ENCODE measurements at places on chromosomes 4 and X.
A peak's percentile ranks its signal among the peaks of the same experiment; 100 is the strongest.

DNA sequence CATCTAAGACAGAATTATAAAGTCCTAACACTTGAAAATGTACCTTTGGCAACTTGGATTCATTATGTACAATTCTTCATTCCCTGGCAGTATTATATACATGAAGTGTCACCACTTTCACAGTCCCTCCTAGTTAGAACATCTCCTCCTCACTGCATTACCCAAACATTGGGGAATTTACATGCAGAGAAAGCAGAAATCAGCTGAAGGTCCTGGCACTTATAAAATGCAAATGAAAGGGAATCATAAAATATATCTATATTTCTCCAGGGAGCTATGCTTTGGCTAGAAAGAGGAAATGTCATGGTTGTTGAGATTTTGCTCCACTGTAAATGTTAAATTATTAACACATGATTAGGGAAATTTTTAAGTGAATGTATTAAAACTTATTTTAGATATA is 835.6 kb upstream of the SLIT2 start:
- no peak for DNase-seq

DNA sequence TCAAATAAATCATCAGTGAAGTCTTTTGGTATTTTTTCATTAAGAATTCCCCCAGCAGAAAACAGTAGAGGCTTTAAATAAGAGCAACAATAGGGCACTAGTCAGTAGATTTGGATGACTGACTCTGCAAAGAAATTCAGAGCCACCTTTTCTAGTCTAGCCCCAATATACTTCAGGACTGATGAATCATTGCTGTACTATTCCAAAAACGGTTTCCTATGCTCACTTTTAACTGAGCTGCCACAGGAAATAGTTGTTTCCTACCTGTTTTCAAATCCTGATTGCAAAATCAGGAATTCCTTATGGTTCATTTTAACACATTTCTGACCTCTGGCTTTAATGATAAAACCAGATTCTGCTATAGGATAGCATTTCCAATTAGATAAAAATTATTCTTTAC is 171.6 kb downstream of the NR3C2 start:
- no peak for DNase-seq

GRCh38 chrX:136147315-136147901 is at the start of gene FHL1:
Gene FHL1, plus strand, starts transcription at chrX:136147533.
- DNase-seq, result peak; percentile 47

DNA sequence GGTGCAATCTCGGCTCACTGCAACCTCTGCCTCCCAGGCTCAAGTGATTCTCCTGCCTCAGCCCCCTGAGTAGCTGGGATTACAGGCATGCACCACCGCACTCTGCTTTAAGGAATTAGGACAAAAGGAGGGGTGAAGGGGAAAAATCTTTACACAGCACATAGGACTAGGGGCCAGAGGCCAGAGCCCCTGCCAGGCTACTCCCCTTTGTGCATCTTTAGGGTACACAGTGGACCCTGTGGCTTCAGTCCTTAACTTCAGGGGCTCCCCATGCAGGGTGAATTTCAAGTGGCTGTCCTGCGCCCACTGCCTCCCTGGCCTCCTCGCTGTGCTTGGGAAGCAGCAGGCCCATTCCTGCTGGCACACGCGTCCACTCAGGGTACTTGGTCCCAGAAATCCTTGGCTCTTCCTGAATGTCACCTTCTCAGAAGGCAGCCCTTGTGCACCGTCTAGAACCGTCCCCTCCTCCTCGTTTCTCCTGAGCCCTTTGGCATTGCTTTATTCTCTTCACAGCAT is 138.9 kb upstream of the PSAPL1 start:
- DNase-seq, result no peak

DNA sequence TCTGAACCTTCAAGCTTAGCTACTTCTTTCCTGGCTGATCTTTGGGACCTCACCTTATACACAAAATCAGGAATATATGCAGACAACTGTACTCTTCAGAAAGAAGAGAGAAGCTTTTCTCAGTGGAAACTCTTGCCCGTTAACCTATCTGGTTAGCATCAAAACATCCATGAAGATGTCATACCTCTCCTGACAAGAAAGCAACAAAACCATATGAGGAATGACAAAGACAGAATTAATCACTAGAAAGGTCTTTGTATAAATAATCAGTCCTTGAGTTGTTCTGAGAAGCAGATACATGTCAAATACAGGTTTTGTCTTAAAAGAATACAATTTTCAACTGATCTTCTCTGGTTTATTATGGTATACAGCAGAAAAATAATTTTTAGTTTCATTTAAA is 130.8 kb downstream of the FAT4 start:
- no peak for DNase-seq

DNA sequence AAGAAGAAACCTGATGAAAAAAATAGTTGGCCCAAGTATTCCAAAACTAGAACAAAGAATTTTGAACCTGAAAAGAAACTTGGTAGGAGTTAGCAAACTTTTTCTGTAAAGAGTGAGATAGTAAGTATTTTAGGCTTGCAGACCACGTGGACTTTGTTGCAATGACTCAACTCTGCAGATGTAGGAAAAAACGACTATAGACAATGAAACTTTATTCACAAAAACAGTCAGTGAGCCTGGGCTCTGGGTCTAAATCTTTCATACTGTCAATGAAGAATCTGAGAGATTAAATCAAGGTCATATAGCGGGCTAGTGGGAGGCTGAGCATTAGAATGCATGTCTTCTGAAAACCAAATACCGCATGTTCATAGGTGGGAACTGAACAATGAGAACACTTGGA is 23.0 kb downstream of the SH3D19 start:
- peak; percentile 62 for DNase-seq

DNA sequence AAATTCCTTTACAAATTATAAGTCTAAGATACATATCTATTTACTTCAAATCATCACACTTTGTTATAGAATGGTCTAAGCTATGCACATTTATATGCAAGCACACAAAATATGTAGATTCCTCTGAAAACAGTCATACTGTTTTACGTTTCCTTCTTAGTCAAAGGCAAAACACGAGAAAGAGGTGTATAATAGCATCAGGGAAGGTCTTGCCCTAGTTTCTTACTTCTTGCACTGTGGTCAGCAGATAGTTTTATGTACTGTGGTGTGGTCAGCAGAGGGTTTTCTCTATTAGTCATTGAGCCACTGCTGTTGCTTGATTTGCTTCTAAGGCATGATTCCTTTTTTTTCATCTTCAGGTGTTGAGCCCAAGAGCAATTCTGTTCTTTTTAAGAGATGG is 117.7 kb downstream of the ADAM29 start:
- no peak for DNase-seq

- DNase-seq, result no peak
Observed at GRCh38 chr4:163042306-163042705, 124.4 kb downstream of the NAF1 start.

DNA sequence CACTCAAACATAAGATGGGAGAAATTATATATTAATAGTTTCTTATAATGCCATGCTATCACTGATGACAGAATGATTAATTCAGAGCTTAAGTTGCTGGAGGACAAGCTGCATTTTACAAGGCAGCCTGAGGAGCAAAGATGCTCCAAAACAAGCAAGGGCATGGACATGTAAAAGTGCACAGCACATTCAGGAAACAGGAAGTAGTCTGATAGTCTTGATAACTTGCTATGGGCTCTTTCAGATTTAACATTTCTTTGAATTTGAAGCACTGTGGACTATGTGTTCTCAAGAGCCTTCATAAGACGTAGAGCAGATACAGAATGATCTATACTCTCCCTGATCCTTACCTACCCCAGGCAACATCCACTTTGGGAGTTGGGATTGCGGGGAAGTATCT is 50.0 kb downstream of the AMMECR1 start:
- DNase-seq, result no peak

DNA sequence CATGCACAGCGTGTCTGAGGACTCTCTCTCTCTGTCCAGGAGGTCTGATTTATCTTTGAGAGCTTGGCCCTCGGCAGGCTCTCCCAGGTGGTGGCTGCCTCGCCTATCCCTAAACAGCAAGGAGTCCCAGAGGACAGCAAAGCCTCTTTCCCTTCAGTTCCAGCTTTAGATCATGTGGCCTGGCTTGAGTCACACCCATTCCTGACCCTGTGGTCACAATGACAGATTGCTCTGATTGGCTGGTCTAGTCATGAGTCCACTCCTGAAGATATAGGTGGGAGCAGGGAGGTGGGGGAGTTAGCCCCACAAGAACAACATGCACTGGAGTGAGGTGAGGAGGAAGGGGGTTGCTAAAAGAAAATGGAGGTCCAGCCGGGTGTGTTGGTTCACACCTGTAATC is 12.1 kb upstream of the PORCN start:
- no peak for DNase-seq

DNA sequence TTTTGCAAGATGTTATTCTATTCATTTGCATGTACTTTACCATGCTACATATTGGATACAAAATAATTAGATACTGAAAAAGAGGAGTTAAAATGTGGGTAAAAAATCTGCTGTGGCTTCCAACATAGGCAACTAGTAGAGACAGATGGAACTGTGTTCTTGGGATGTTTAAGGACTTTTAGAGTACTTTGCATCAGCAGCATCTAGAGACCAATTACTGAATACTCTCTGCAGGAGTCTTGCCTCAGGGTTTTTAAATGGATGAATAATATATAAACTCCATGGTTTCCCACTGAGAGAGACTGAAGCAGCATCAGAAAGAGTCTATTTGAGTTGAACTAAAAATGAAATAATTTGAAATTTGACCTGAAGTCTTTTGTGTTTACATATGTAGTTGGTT is 676.7 kb downstream of the GALNTL6 start:
- no peak for DNase-seq

DNA sequence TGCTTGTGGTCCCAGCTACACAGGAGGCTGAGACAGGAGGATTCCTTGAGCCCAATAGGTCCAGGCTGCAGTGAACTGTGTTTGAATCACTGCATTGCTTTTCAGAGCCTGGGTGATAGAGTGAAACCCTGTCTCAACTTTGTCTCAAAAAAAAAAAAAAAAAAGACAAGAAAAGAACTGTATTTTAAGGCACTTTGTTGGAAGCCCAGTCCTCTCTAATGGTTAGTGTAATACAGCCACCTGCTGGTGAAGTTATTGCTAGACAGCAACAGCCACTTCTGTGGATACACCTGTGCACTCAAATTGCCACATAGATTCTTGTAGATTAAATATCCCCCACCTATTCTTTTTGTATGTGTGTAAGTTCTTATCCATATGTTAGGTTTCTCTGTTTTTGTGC is 10.1 kb upstream of the FGG start:
- DNase-seq, result peak; percentile 31

DNA sequence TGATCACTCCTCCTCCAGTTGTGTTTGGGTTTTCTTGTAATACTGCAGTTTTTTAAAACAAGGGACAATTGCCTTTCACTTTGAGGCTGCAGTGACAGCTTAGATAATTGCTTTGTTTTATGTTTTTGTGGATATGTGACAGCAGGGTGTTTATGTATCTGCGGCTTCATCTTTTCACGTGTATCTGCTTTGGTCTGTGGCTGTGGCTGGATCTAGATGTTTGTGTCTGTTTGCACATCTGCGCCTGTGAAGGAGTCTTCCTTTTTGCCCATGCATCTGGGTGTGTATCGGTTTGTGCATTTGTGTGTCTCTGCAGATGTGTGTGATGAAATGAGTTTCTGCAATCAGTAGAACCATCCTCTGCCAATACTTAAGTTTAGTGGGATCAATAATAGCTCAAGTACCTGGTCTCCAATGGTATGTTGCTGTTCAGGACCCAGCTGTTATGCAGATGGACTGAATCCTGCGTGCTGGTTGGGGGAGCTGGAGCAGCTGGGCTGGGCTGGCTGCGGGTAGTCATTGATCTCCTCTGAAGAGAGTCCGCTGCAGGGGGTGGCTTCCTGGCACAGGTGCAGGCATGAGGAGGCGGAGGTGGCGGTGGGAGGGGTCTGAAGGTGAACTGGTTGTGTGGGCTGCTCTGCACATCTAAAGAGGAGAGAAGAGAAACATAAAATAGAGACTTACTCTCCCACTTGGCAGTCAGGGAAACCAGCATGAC is 390.3 kb downstream of the SH2D1A start:
- DNase-seq, result no peak

- DNase-seq, result no peak
Observed at GRCh38 chr4:125111323-125111722, 203.4 kb upstream of the FAT4 start.

Measured in globus pallidus (tissue), 1 donor.